B cell (primary cell): ENCODE measurements at places on chromosomes 11 and 22. TPM values are rescaled to one million over a fixed set of nuclear protein-coding genes. Genes with fewer than 3 reads are reported as not detected.

DNA sequence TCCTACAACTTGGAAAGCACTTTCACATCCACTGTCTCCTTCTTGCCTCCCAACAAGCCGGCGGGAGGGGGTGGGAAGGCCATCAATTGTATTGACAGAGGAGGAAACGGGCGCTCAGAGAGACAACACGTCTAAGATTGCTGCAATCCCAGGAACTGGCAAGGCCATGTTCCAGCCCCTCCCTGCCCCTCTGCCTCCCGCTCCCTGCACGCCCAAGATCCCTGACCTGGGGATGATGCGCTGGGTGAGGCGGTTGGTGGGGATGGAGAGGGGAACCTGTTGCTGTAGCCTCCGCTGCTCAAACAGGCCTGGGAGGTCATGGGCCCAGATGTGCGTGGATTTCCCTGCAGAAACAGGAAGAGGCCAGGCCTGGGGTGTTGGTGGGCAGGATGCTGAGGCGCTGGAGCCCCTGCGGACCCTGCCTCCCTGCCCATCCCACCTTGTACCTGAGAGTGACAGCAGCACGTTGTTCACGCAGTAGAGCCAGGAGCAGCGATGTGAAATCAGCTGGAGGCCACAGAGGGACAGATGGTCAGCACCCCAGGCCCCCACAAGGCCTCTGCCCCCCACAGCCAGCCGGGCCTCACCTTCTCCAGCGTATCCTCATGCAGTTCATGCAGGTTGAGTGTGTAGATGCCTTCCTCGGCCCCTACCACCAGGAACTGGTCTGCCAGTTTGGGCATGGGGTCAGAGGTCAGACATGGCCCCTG lies 6.8 kb downstream of the MAP4K2 start:
- peaks cover 35% of the 10 kb centered on the region for H3K4me1 ChIP-seq
- no peaks in the 10 kb centered on the region for H3K27me3 ChIP-seq
- H3K36me3 ChIP-seq = no peaks in the 10 kb centered on the region
- no peak overlapping the region for H3K27ac ChIP-seq
- DNase-seq = no peak
- no peak overlapping the region for H3K4me3 ChIP-seq

- H3K27me3 ChIP-seq = peaks cover 3% of the 10 kb centered on the region
- H3K4me1 ChIP-seq = peaks cover 14% of the 10 kb centered on the region
- H3K4me3 ChIP-seq = no peak overlapping the region
- no peak overlapping the region for H3K27ac ChIP-seq
These were observed 28.8 kb downstream of the FLRT1 start for GRCh38 chr11:64064374-64065140.

DNA sequence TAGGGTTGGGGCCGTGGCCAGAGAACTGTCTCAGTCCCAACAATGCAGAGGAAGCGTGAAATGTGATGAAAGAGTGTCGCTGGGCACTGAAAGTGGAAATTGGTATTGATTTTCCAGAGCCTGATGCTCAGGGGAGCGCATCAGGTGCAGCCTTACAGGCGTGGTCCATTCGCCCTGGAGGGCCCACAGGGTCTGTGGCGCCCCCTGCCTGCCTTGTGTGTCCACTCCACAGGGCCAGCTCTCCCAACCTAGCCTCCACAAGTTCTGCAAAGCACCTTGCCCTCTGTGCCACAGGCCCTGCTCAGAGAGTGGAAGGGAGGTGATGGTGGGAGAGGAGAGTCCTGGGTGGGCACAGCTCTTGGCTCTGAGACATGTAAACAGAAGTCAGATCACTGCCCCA lies 54.9 kb upstream of the LMO1 start:
- DNase-seq = no peak
- no peaks in the 10 kb centered on the region for H3K36me3 ChIP-seq
- H3K27me3 ChIP-seq = no peaks in the 10 kb centered on the region
- H3K4me1 ChIP-seq = no peaks in the 10 kb centered on the region
- no peak overlapping the region for H3K4me3 ChIP-seq

GRCh38 chr22:45308957-45309421 lies 745 bp upstream of the FAM118A start:
- H3K27me3 ChIP-seq = no peaks in the 10 kb centered on the region
- peak overlapping the region; percentile 53 for H3K4me3 ChIP-seq
- H3K4me1 ChIP-seq = peaks cover 18% of the 10 kb centered on the region
- H3K27ac ChIP-seq = peak overlapping the region; percentile 73
- no peaks in the 10 kb centered on the region for H3K36me3 ChIP-seq
- no peak for DNase-seq

Gene RIMBP3C
- total RNA-seq = 0.89 and 1.3 TPM in 2 replicates

DNA sequence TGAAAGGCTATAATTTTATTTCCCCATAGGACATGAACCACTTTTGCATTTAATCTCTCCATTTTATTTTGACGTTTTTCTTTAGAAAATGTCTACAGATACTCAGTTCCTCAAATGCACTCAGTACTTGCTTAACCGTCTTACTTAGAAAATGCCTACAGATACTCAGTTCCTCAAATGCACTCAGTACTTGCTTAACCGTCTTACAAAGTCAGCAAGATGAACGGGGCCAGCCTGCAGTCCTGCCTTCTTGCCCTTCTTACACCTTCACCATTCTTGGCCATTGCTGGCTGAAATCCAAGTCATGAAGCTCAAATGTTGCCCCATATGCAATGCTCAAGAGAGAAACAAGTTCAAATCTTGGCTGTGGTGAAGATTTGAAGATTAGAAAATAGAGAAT lies 34.1 kb downstream of the CSNK2A3 start:
- no peaks in the 10 kb centered on the region for H3K36me3 ChIP-seq
- H3K4me1 ChIP-seq = no peaks in the 10 kb centered on the region
- no peak overlapping the region for H3K27ac ChIP-seq
- H3K4me3 ChIP-seq = no peak overlapping the region

DNA sequence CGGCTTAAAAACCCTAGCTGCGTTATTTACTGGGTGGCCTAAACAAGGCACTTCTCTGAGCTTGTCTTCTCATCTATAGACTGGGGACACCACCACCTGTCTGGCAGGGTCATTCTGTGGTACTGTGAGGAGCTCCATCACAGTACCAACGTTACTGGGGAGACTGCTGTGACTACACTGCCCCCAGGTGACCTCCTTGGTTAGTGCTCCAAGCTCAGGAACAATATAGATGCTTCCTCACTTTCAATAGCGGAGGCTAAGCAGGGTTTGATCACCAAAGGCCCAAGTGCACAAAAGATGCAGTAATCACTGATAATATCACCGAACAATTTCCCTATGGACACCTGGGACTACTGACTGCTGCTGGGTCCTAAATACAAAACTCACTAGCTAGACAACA lies 18.8 kb downstream of the PRPF19 start:
- H3K27me3 ChIP-seq = no peaks in the 10 kb centered on the region
- peak; percentile 30 for DNase-seq
- H3K4me3 ChIP-seq = no peak overlapping the region
- no peaks in the 10 kb centered on the region for H3K4me1 ChIP-seq

DNA sequence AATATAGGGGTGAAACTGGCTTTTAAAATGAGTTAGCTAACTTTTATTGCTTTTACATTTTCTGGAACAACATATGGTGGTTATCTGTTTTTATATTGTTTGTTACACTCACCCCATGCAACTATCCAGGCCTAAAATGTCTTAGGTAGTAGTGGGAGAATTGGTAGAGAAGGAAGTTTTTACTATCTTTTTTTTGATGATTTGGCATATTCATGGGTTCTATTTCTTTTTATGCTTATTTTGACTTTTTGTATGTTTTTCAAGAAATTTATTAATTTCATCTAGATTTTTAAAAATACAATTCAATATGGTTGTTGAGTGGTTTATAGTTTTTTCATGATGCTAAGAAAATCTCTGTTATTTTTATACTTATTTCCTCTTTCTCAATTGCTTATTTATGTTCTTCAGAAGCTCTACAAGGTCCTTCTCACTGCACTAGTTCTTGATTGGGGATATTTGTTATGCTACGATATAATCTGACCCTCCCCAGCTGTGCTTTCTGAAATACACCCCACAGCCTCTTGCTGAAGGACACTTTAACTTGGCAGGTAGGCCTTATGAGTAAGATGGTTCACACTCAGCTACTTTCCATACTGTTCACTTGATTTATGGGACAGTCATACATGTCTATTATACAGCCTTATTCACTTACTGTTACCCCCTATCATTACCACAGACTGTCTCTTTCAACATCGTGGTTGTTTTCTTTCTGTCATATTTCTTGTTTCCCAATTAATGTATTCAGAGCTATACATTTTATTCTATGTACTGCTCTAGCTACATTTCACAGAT lies 431.2 kb downstream of the METTL15 start:
- H3K27ac ChIP-seq = no peak overlapping the region
- no peak overlapping the region for H3K4me3 ChIP-seq
- H3K4me1 ChIP-seq = no peaks in the 10 kb centered on the region
- DNase-seq = no peak
- no peaks in the 10 kb centered on the region for H3K27me3 ChIP-seq
- no peaks in the 10 kb centered on the region for H3K36me3 ChIP-seq

GRCh38 chr11:107719073-107719472 lies 7.2 kb upstream of the SLN start:
- H3K27ac ChIP-seq = no peak overlapping the region
- no peaks in the 10 kb centered on the region for H3K36me3 ChIP-seq
- peaks cover 7% of the 10 kb centered on the region for H3K27me3 ChIP-seq
- no peaks in the 10 kb centered on the region for H3K4me1 ChIP-seq

- no peak for DNase-seq
- H3K27me3 ChIP-seq = no peaks in the 10 kb centered on the region
- H3K4me1 ChIP-seq = no peaks in the 10 kb centered on the region
These were observed 38.5 kb downstream of the TRAF6 start for GRCh38 chr11:36471577-36471976.

- no peaks in the 10 kb centered on the region for H3K4me1 ChIP-seq
- H3K27me3 ChIP-seq = peaks cover 2% of the 10 kb centered on the region
- no peak overlapping the region for H3K4me3 ChIP-seq
- DNase-seq = no peak
- H3K27ac ChIP-seq = no peak overlapping the region
These were observed 124.2 kb upstream of the SEZ6L start for GRCh38 chr22:26045051-26045450.

DNA sequence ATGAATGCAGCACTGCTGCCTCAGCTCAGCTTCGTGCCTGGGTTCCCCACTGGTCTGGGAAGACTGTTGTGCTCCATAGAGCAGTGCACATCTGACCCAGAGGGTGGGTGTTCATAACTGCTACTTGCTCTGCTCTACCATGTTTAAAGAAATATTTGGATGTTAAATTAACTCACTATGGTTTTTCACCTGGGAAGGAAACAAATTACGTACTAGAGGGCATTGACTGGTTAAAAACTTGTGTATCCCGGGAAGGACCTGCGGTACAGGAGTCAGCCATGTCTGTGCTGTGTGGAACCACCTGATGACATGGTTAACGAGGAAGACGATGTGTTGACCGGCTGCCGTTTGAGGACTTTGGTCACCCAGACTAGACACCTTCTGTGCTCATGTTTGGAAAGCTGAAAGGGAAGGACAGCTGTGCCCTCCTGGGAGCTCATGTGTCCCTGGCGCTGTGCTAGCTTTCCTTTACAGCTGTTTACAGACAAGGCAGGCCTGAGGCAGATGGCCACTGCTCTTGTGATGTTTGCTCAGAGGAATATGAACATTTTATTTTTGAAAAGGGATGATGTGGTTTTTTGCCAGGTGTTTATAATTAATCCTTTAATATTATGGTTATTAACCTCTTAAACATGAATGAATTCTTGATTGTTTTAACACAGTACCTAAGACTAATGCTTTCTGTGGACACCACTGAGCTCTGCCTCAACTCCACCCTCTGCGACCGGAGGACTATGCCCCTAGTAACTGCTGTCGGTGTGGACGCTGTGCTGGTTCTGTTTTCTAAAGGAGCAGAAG lies 14.3 kb upstream of the AIFM3 start:
- H3K4me3 ChIP-seq = no peak overlapping the region
- peaks cover 11% of the 10 kb centered on the region for H3K4me1 ChIP-seq
- H3K27ac ChIP-seq = no peak overlapping the region
- peaks cover 49% of the 10 kb centered on the region for H3K36me3 ChIP-seq
- no peaks in the 10 kb centered on the region for H3K27me3 ChIP-seq
- no peak for DNase-seq

Gene TRIM48
- total RNA-seq = not detected in 2 replicates

Gene HINFP
- total RNA-seq = 78.7 and 84.6 TPM in 2 replicates

DNA sequence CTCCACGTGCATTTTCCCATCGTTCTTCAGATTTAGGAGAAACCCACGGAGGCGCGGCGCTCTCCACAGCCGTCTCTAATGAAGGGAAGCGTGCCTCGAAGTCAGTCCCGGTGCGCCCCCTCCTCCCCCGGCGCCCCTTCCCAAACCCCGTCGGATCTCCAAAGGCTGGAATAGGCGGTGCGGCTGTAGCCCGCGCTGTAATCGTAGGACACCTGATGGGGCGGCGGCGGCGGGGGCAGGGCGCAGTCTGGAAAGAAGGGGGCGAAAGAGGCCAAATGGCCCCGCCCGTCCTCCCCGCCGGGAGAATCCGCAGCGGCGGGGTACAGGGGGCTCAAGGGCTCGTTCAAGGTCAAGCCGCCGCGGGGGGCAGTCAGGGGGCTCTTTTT lies 1.3 kb downstream of the FAM181B start:
- H3K4me3 ChIP-seq = no peak overlapping the region
- H3K27ac ChIP-seq = no peak overlapping the region
- H3K4me1 ChIP-seq = peaks cover 10% of the 10 kb centered on the region
- DNase-seq = peak; percentile 4
- H3K36me3 ChIP-seq = no peaks in the 10 kb centered on the region
- peaks cover 1% of the 10 kb centered on the region for H3K27me3 ChIP-seq

DNA sequence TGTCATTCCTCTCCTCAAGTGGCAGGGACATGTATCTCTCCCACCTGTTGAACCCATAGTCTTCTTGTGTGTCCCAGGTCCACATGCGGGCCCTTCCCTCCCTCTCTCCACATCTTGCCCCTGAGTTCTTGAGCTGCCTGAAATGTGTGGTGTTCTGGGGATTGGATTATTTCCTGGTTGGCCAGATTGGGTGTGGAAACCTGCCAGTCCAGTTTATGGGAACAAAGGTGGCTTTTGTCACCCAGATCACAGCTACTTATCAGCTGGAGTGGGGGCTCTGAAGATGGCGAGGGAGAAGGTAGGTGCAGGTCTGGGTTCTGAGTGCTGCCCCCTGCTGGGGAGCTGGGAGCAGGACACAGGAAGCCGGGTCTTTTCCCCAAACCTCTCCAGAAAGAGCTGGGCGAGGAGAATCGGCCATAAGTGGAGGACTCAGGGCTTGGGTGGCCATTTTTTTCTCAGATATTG lies 14.2 kb downstream of the DTX4 start:
- no peaks in the 10 kb centered on the region for H3K27me3 ChIP-seq
- H3K4me1 ChIP-seq = peaks cover 2% of the 10 kb centered on the region
- H3K4me3 ChIP-seq = no peak overlapping the region
- no peak overlapping the region for H3K27ac ChIP-seq
- H3K36me3 ChIP-seq = peaks cover 2% of the 10 kb centered on the region

- H3K4me1 ChIP-seq = no peaks in the 10 kb centered on the region
- H3K27me3 ChIP-seq = no peaks in the 10 kb centered on the region
- peaks cover 29% of the 10 kb centered on the region for H3K36me3 ChIP-seq
- no peak overlapping the region for H3K4me3 ChIP-seq
- H3K27ac ChIP-seq = no peak overlapping the region
- DNase-seq = peak; percentile 85
These were observed 10.4 kb upstream of the SREBF2 start for GRCh38 chr22:41822317-41823057.
